ENCODE measurements at places on chromosomes 4 and X.

- no peak for DNase-seq
These were observed 360.4 kb downstream of the RAPGEF2 start for GRCh38 chr4:159463235-159463634.

DNA sequence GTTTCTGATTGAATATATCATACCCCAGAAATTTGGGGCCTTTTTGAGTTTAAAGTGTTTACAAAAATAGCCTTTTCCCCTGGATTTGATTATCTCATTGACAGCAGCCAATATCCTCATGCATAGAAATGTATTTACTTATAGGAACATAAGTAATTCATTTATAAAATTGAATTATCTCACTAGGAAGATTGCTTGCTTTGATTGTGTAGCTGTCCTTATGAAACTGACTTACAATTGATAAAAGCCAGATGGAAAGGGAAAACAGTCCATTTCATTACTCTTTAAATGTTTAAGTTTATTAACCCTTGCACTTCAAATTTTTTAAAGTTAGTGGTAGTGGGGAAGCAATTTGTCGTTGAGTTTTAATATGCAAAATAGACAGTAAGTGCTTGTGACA is 310.2 kb upstream of the TBX22 start:
- no peak for DNase-seq

- DNase-seq = no peak
These were observed 49.6 kb downstream of the HPF1 start for GRCh38 chr4:169707958-169708643.

DNA sequence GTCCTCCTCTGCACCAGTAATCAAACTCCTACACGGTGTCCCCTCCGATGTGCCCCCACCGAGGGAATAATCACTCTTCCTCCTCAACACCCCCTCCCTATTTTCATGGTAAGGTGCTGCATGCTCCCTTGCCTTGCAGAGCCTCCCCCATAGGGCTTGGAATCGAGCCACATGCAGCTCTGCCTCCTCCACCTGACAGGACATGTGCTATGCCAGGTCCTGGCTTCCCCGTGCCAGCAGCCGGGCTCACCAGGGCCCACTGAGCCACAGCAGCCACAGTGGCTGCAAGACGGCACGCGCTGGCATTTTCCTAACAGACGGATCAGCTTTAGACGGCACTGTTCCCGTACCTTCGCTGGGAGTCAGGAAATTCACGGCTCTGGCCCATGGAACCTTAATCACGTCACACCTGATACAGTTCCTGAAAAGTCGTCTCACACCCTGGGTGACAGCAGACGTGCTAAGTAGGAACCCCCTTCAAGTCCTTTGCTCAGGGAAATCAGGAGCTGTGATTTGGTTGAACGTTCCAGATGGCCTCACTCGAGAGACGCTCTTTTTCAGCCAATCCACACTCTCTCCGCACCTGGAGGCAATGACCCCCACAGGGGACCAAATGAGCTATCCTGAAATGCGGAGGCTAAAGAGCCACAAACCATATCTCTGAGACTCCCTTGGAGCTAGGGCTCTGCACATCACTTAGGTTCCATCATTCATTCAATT is 63.2 kb downstream of the JAKMIP1 start:
- no peak for DNase-seq

DNA sequence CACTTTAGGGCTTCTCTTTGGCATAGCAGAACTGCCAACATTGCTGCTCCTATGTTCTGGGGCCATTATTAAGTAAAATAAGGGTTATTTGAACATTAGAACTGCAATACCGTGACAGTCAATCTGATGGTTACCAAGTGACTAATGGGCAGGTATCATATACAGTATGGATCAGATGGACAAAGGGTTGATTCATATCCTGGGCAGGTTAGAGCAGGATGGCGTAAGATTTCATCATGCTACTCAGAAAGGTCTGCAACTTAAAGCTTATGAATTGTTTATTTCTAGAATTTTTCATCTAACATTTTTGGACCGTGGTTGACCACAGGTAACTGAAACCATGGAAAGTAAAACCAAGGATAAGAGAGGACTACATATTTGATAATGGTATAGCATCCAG is 40.9 kb downstream of the BRCC3 start:
- DNase-seq = no peak

DNA sequence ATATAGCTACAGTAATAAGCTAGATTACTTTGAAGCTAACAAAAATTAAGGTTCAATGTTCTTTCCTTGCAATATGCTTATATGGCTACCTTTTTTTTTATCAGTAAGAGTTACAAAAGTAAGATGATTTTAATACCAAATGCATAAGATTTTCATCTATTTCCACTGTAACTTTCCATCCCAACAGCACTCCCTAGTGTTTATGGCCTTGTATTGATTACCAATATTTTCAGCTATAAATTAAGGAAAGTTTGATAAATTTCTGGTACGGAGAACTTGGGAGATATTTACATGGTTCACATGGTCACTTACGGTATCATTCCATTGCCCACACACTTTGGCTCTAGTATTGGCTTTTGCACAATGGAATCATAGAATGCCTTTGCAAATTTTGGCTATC is 448.9 kb upstream of the PABPC4L start:
- DNase-seq = no peak

DNA sequence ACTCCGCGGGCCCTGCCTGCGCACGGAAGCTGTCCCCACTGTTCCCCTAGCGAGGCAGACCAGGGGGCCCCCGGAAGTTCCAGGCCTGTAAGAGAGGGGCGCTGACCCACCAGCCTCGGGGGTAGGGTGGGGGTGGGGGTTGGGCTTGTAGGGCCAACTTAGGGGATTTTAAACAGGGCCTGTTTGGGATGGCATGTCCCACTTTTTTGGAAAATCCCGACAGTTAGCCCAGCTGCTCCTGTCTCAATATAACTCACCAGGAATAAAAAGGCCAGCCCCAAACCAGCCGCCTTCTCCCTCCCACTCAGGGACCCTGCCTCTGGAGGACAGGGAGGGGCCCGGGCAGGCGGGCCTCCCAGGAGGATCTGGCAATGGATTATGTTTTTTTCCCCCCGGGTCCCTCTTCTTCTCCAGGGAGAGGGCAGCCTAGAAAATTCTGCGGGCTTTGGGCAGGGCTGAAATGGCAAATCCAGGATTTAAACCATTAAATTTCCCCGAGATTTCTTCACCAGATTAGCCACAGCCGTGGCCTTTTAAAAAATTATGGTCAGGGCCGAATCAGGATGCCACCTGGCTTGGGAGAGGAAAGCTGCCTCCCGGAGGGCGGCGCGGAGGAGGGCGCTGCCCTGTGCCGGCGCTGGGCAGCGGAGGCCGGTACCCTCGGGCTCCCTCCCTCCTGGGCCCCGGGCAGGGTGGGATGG is 957 bp downstream of the PPP2R2C start:
- no peak for DNase-seq

GRCh38 chrX:65997978-65998717 is 41.7 kb downstream of the VSIG4 start:
- no peak for DNase-seq

GRCh38 chrX:151030845-151031244 is 47.7 kb downstream of the HMGB3 start:
- no peak for DNase-seq

DNA sequence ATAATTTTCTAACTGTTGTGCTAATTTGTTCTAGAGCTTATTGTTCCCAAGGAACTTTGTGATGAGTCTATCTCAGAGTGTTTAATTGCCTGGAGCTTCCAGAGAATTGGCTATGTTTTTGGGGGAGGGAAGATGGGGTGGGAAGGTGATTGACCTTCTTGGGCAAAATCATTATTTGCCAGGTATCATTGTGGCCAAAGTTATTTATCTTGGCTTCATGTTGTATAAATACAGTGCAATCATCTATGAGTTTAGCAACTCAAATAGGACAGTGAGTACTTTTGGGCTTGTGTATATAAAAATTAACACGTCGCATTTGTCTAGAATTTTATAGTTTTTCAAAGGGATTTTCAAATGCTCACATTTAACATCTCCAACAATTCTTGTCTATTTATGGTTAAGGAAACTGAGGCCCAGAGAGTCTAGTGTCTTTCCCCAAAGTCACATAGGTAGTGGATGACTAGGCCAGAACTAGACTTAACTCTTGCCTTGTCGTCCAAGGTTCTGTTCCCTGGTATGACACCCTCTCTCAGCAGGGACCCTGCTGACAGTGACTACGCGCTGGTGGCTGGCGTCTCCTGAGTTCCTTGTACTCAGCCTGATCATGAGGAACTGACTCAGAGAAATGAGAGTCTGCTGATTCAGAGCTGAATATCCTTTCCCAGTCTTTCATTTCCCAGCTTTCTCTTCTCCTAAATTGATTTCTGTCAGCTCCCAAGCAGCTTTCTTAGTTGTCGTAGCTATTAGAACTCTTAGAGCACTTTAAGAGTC is 27.7 kb downstream of the FNIP2 start:
- no peak for DNase-seq

DNA sequence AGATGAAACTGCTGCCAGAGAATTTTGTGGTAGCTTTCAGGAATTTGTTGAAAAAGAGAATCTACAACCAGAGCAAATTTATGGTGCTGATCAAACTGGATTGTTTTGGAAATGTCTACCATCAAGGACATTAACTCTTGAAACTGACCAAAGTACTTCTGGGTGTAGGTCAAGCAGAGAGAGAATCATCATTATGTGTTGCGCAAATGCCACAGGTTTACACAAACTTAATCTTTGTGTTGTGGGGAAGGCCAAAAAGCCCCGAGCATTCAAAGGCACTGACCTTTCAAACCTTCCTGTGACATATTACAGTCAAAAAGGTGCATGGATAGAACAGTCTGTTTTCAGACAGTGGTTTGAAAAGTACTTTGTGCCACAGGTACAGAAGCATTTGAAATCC is 2.1 kb downstream of the TIGD2 start:
- DNase-seq = no peak

GRCh38 chr4:90546114-90546513 is 418.9 kb downstream of the CCSER1 start:
- DNase-seq = no peak

DNA sequence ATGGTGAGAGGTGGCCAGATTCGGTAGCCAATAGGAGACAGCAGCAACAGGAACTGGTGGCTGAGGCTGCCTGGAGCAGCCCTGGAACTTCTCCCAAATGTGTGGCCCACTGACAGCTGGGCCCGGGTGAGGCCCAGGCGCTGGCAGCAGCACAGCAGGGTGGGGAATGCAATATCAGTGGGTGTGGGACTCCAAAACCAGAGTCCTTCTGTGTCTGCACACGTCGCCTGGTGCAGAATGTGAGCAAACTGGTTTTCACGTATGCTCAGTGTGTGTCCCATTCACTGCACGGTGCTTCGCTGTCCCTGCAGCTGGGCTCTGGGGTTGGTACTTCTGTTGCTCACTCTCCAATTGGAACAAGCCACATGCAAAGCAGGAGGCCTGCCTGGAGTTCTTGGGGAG is 14.4 kb upstream of the CENPU start:
- no peak for DNase-seq

Data from effector CD4-positive, alpha-beta T cell (primary cell).